Glutamatergic neuron (in vitro differentiated cells): ENCODE measurements at places on chromosomes 12 and 14. TPM values are rescaled to one million over a fixed set of nuclear protein-coding genes. Genes with fewer than 3 reads are reported as not detected.

Gene SLCO1B3
- not detected for total RNA-seq

Gene SPTB
- total RNA-seq, result 1.9 TPM

Gene CDKL1
- 3.4 TPM for total RNA-seq

DNA sequence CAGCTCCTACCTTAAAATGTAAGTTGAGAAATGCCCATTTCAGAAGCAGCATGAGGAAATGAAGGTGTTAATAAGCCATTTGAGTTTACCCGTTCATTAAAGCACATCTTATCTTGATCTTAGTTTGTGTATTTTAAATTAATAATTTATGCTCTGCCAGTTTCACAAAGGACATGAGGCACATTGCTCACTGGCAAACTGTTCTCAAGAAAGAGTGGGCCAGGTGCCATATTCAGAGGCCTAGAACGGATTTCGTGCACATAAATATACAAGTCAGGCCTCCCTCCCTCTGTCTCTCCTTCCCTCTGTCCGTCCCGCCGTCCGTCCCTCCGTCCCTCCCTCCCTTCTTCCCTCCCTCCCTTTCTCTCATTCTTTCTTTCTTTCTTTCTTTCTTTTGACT is 29.5 kb downstream of the CPM start:
- DNase-seq, result no peak

DNA sequence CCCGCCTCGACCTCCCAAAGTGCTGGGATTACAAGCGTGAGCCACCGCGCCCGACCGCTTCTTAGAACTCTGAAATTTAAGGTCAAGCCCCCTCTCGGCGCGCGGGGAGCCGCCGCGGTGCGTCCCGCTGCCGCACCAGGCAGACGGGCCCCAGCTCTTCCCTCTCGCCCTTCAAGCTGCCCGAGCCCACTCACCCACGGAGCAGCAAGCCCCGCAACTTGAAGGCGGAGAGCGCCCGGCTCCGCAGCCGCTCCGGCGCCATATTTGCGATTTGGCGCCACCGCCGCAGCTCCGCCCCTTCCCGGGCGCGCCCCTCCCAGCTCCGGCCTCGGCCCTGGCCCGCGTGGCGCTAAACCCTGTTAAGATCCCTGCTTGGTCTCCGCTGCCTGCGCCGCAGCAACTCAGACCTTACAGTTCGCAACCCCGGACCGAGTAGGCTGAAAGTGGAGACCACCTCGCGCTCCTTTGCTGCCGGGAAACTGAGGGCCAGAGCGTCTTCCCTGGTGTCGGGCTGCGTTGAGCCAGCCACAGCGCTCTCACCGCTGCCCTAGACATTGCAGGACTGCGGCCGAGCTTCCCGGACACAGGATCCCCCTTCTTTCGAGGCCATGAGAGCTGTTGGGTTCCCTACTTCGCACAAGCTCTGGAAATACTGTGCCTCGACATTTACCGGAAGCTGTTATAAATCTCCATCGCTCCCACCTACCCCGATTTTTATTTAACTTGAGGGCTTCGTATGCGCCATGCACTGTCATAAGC is at the start of gene POLE2:
TSS of gene POLE2 (minus strand) at position 273 of the 759 bp plus-strand sequence. CDS start at position 262, 11 bp downstream.
- peak; percentile 82 for DNase-seq

DNA sequence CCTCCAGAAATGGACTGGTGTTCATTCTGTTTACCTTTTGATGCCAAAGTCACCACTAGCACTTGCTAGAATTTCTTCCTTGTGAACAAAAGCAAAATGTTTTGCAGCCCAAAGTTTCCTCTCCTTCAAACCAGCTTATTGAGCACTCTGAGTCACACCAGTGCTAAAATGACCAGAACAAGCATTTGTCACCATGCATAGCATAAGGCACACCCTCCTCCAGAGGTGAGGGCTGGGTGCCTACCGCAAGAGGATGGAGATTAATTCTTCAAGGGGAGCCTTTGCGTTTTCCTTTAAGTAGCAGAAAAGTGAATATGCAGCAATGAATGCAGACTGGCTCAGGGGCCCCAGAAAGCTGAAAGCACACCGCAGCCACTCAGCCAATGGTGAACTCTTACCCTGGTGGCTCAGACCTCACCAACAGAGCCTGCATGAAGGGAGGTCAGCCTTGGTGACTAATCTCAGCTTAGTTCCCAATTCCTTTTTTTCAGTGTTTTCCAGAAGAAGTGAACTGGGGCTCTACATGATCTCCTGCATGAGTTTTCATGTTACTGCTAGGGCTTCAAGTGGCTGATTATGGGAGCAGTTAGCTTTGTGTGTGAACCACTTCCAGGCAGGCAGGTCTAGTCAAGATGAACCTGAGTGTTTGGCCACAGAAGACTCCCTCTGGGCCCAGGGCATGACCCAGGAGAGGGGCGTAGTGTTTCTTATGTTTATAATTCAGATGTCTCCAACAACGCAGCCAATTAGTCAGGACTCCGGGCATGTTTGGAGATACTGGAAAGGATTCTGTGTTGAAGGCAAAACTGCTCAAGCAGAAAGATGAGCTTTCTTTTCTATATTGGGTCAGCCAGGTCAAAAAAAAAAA is 96.3 kb downstream of the PAX9 start:
- no peak for DNase-seq

- peak; percentile 83 for DNase-seq
These were observed 7.1 kb upstream of the MRPL52 start for GRCh38 chr14:22822571-22823098.

DNA sequence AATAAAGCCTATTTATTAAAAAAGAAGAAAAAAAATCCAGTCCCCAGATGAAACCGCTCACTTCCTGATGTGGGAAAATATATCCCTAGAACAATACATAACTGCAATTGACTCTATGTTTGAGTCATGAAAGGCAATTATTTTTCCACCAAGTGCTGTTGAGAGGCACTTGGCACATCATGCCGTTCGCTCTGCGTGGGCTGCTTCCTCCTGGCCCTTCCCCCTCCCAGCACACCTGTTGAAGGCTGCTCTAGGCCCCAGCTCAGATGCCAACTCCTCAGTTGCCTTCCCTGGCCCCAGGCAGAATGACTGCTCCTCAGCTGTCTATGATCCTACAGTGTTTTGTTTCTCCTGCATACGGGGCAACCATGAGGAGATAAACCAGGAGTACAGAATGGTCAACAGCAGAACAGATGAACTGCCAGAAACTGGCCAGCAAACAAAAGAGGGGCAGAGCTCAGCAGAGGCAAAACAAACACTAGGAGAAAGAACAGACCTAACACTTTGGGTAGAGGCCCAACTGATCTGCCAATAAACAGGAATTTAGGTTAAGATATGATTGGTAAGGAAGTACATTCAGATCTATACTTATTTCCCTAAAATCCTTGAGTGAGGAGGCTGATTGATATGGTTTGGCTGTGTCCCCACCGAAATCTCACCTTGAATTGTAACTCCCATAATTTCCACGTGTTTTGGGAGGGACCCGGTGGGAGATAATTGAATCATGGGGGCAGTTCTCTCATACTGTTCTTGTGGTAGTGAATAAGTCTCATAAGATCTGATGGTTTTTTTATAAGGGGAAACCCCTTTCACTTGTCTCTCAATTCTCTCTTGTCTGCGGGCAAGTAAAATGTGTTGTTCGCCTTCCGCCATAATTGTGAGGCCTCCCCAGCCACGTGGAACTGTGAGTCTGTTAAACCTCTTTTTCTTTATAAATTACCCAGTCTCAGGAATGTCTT is 58.6 kb downstream of the SLC38A1 start:
- DNase-seq, result no peak

- DNase-seq, result no peak
These were observed 88.7 kb downstream of the ACADS start for GRCh38 chr12:120814203-120814902.

GRCh38 chr14:50345846-50346422 is 33.8 kb downstream of the DMAC2L start:
- no peak for DNase-seq

DNA sequence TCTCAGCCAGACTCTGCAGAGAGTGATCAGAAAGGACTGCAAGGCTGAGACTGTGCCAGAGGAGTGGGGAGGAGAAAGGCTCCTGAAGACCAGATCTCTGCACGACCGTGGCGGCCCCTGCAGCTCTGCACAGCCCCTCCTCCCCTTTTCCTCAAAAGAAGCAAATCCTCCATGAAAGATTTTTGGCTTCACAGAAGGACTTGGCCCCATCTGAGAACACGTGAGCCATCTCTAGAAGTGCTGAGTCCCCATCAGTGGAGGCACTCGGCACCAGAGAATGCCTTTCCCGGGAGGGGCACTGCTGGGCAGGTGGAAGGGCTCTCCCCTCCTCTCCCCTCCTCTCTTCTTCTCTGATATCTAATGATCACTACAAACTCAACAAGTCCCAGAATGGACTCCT is 6.8 kb downstream of the FIGNL2 start:
- no peak for DNase-seq

DNA sequence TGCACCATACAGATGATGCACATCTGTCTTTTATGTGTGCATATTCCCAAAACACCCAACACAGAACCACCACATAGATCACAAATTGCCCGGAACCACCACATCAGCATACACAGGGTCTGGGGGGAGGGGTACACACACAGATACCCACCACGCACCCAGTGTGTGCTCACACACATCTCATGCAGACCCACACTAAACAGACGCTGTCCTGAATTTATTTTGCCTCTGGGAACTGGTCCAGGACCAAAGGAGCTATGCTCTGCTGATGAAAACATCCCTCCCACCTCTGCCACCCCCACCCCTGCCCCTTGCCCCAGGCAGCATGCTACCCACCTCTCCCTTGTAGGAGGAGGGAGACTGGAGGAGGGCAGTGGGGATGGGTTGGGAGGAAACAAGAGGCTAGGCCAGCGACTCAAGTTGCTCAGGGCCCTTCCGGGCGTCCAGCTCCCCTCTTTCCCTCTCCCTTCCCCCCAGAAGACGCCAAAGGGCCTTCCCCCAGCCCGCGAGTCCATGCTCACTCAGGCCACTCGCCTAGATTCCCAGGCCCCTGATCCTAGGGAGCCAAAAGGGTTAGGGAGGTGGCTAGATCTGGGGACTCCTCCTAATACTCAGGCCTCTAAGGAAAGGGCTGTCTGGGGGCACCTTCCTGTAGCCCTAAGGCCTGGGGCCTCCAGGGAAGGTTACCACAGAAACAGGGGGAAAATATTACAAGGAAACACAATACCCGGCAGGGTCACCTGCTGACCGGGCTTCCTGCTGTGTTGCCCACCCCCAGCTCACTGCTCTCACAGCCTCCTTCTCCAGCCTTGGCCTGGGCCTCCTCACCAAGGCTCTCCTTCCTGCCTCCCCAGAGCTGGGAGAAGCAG is 3.1 kb downstream of the HDAC7 start:
- no peak for DNase-seq

DNA sequence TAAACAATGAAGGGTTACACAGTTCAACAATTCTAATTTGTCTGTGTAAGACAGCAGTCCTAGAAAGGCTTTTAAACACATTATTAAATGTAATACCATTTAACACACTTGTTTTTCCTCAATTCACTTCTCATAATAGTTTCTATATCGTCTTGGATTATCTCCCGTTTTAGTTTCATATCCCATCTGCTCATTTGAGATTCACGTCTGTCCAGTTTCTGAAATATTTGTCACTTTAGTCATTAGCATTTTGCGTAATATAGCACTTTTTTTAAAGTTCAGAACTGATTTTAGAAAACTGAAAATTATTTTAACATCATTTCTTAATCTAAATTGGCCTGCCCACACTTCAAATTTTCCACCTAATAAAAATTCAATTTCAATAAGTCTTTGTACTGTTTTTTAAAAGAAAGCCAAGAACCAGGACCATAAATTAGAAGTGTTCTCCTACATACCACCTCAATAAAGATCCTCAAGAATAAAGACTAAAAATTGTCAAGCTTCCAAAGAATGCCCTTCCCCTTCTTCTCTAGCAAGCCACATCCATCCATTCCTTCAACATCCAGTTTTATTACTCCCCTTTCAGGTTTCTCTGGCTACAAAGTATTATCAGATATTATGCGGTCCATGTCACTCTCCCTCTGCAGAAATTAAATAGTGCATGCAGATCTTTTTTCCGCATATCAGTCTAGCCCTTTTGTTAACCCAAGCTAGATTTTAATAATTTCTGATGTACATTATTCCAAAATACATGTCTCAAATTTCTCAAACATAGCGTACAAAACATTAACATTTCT is 11.9 kb downstream of the MED13L start:
- DNase-seq, result no peak

GRCh38 chr14:56490379-56490778 is 89.2 kb upstream of the TMEM260 start:
- no peak for DNase-seq

DNA sequence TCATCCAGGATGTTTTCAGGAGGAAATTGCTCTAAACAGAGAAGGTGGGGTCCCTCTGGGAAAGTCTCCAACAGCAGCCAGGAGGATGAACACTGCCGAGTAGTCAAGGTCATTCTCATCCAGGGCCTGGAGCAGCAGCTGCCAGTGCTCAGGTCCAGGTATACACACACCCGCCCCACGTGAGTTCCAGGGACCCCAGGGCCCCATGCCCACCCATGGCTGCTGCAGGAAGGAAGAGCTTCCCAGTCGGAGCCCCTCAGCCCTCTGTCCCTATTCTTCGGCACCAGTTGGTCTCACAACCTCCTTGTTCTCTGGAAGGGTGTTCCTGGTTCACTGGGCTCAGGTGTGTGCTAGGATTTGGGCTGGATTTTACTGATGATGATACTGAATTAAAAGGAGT is 72.7 kb downstream of the ACTN1 start:
- no peak for DNase-seq

- DNase-seq, result no peak
These were observed 377.5 kb downstream of the EGLN3 start for GRCh38 chr14:33573301-33573880.

GRCh38 chr14:28577711-28578131 is 188.9 kb upstream of the FOXG1 start:
- DNase-seq, result no peak

DNA sequence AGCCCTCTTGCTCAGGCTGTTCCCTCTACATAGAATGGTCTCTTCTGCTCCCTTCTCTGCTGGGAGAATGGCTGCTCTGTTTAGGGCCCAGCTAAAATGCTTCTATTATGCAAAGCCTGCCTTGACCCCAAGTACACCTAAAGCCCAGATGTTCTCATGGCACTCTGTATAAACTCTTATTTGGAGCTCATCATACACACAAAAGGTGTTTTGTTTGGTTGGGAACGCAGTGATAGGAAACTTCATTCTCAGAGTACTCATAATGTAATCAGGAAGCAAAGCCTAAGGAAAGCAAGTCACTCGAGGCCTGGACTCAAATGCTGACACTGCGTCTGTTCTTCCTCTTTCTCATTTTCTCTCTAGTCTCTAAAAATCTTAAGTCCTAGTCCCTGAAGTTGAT is 38.2 kb upstream of the SYCP3 start:
- DNase-seq, result no peak

DNA sequence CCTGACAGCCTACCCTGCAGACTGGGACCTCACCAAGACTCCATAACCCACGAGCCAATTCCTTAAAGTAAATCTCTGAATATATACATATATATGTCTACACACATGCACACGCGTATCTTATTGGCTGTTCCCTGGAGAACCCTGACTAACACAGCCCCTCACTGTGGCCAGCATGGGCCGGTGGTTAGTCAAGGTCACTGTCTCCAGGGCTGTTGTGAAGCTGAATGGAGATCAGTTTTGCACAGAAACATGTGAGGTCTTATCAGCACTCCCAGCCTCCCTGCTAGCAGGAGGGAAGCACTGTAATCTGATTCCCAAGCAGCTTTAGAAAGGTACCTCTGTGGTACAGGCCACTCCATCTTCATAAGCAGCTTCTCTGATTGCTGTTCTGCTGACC is 46.6 kb upstream of the PLEKHG6 start:
- no peak for DNase-seq
